Stomach (tissue), 19 donors: ENCODE measurements at places on chromosomes 2 and 18. TPM values are rescaled to one million over a fixed set of nuclear protein-coding genes. Genes with fewer than 3 reads are reported as not detected.

- H3K4me3 ChIP-seq: no peak overlapping the region
- no peak for DNase-seq
- H3K27ac ChIP-seq: no peak overlapping the region
- no peaks in the 10 kb centered on the region for H3K4me1 ChIP-seq
These were observed 6.0 kb upstream of the FAM117B start for GRCh38 chr2:202628646-202629198.

- no peaks in the 10 kb centered on the region for H3K4me1 ChIP-seq
- H3K36me3 ChIP-seq: no peaks in the 10 kb centered on the region
- H3K27me3 ChIP-seq: no peaks in the 10 kb centered on the region
- no peak for DNase-seq
These were observed 248.0 kb downstream of the TMEM182 start for GRCh38 chr2:103009871-103010270.

DNA sequence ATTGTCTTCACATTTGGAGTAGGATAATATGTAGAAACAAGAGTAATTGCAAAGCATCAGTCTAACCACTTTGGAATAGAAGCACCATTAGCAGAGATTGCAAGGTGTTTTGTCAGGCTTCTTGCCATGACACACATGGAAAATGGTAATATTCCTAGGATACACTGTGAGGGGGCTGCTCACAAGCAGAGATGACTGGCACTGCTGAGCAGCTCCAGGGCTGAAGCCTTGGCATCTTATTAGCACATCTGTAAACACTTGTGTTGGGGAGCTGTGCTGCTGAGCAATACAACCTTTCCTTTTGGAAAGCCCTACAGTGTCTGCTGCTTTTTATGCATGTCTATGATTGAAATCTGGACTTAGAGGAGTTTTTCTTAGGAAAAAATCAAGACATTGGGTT, 602.2 kb downstream of the XIRP2 start:
- no peak overlapping the region for H3K27ac ChIP-seq
- no peaks in the 10 kb centered on the region for H3K27me3 ChIP-seq
- H3K36me3 ChIP-seq: no peaks in the 10 kb centered on the region

- H3K27ac ChIP-seq: no peak overlapping the region
- no peak overlapping the region for H3K4me3 ChIP-seq
- peaks cover 71% of the 10 kb centered on the region for H3K4me1 ChIP-seq
- H3K36me3 ChIP-seq: no peaks in the 10 kb centered on the region
- H3K27me3 ChIP-seq: no peaks in the 10 kb centered on the region
- DNase-seq: no peak
These were observed 140.6 kb upstream of the ID2 start for GRCh38 chr2:8541223-8541622.

- H3K4me3 ChIP-seq: no peak overlapping the region
- H3K27me3 ChIP-seq: no peaks in the 10 kb centered on the region
- no peak overlapping the region for H3K27ac ChIP-seq
- H3K36me3 ChIP-seq: no peaks in the 10 kb centered on the region
- H3K4me1 ChIP-seq: no peaks in the 10 kb centered on the region
These were observed 17.8 kb downstream of the NLRC4 start for GRCh38 chr2:32246911-32247310.

DNA sequence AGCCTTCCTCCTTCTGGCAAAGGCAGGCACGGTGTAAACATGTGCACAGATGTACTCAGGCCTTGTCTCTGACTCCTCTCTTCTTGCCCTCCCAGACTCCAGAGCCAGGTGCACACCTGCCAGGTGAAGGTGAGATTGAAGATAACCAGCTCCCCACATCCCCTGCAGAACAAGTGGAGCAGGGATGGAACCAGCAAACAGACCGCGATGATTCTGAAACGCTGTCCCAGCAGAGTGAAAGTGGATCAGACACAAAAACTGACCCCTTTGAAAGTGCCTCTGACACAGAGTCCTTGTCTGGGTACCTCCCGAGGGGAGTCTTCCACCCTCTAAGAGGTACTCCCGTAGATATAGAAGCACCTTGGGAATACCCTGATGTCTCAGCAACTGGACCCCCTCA, 77.2 kb downstream of the ARHGEF4 start:
- DNase-seq: no peak
- H3K4me1 ChIP-seq: no peaks in the 10 kb centered on the region
- H3K27ac ChIP-seq: no peak overlapping the region
- no peak overlapping the region for H3K4me3 ChIP-seq
- H3K36me3 ChIP-seq: no peaks in the 10 kb centered on the region

GRCh38 chr2:8376603-8377410, 305.0 kb upstream of the ID2 start:
- H3K36me3 ChIP-seq: no peaks in the 10 kb centered on the region
- no peaks in the 10 kb centered on the region for H3K27me3 ChIP-seq

DNA sequence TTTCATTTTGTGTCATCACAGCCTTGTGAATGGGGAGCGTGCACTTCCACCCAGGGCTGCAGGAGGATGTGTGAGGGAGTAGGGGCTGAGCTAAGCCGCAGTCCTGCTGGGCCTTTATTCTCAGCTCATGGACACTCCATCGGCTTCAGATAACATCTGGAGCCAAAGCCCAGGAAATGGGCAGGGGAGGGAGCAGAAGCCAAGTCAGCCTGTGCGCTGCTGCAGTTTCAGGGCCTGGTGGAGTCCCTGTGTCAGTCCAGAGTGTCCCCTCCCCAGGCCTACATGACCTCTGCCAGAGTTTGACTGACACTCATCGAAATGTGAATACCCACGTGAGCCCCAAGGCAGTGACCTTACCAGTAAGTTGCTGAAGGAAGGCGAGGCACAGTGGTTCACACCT, 242.2 kb downstream of the LOXHD1 start:
- H3K4me3 ChIP-seq: no peak overlapping the region
- no peak for DNase-seq
- no peak overlapping the region for H3K27ac ChIP-seq
- no peaks in the 10 kb centered on the region for H3K36me3 ChIP-seq
- H3K4me1 ChIP-seq: peaks cover 22% of the 10 kb centered on the region

DNA sequence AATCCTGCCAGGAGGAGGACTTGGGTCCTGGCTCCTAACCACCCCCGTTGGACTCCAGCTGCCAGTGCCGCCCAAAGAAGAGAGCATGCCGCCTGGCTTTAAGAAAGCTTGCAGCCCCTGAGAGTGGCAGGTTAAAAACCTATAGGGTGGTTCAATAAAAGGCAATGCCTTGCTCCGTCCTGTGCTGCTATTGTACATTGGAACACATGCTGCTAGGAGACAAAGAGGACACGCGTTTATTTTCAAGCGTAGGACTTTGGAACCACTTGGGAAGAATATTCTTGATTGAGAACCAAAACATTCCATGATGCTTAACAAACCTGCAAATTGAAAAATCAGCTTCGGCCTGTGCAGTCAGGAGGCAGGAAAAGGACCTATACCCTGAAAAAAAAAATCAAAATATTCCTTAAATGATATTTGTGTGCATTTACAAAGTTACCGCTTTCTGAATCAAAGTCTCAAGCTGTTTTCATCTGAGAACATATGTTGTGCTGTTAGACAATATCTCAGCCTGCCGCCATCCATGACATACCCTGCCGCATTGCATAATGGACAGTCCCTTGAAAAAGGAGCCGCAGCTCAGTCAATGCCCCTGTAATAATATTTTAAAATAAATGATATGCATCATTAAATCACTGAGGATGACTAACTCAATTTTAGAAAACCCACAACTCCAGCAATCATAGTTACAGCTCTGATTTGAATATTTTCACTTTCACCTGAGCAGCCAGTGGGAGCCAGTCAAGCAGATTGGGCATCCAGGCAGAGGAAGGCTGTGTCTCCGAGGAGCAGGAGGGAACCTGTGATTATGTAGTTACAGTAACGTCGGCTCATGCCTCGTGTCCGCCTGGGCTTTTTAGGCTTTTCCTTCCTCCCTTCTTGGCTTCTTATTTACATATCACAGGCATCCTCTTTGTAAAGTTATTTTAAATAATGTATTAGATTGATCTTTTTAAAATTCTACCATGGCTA, 805.6 kb upstream of the FANCL start:
- H3K27me3 ChIP-seq: no peaks in the 10 kb centered on the region
- no peak overlapping the region for H3K4me3 ChIP-seq
- H3K27ac ChIP-seq: no peak overlapping the region
- H3K4me1 ChIP-seq: no peaks in the 10 kb centered on the region
- DNase-seq: no peak

DNA sequence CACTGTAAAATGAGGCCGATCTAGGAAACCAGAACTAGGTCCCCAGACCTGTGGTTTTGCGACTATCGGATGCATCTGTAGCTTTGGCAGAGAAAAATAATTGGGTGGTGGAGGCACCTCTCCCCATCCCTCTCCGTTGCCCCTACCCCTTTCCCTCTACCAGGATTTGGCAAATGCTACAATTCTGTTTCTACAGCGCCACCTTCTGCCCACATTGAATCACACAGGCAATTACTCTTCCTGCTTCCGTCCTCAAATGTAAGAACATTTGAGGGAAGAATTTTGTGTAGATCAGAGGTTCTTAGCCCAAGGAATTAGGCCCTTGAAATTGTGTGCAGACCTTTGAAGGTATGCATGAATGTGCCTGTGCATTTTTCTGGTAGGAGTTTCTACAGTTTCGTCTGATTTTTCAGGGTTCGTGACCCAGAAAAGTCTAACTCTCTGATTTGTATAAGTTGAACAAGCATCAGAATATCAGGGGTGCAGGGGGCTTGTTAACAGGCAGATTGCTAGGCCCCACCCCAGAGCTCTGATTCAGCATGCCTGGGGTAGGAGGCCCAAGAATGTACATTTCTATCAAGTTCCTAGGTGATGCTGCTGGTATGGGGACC, 11.2 kb downstream of the ATP6V1B1 start:
- DNase-seq: peak; percentile 86
- peaks cover 4% of the 10 kb centered on the region for H3K4me1 ChIP-seq
- H3K4me3 ChIP-seq: no peak overlapping the region
- H3K36me3 ChIP-seq: no peaks in the 10 kb centered on the region
- peaks cover 47% of the 10 kb centered on the region for H3K27me3 ChIP-seq

- no peak overlapping the region for H3K27ac ChIP-seq
- peaks cover 8% of the 10 kb centered on the region for H3K4me1 ChIP-seq
- no peak overlapping the region for H3K4me3 ChIP-seq
- peaks cover 24% of the 10 kb centered on the region for H3K36me3 ChIP-seq
- no peaks in the 10 kb centered on the region for H3K27me3 ChIP-seq
These were observed 271.5 kb downstream of the AGAP1 start for GRCh38 chr2:235765181-235765820.

DNA sequence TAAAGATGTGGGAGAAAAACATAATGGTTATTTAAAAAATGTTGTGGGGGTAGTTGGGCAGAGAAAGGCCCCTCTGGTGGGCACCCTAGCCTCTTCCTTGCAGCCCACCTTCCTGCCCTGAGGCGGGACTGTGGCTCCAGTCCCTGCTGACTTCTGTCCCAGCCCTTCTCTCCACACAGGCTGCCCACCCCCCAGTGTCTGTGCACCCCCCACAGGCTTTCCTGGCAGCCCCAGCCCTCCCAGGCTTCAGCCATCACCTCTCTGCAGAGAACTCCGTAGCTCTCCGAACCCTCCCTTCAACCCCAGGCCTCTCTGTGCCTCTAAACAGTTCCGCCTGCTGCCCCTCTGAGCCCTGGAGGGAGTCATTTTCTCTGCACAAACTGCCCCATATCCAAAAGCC, 75.4 kb downstream of the DYSF start:
- H3K4me3 ChIP-seq: no peak overlapping the region
- H3K4me1 ChIP-seq: no peaks in the 10 kb centered on the region
- peaks cover 29% of the 10 kb centered on the region for H3K36me3 ChIP-seq
- H3K27me3 ChIP-seq: peaks cover 6% of the 10 kb centered on the region
- no peak overlapping the region for H3K27ac ChIP-seq

DNA sequence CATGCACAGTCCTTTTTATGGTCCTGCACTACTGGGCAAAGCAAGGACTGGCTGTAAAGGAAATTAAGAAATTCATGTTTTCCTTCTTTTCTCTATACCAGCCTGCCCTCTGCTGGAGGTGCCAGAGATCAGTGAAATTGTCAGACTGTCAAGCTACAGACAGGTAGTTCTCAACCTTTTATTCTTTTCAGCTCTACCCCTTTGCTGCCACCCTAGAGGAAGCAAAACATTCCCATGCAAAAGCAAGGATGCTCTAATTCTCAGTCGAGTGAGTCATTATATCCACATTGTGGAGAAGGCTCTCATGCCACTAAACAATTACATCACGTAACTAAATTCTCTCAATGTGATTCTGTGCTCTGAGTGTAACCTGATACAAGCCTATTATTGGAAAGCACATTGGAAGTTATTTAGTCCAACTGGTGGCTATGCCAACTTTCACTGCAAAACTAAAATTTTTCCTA, 25.0 kb upstream of the RAPGEF4 start:
- no peak overlapping the region for H3K4me3 ChIP-seq
- no peak overlapping the region for H3K27ac ChIP-seq
- H3K4me1 ChIP-seq: no peaks in the 10 kb centered on the region
- H3K27me3 ChIP-seq: peaks cover 6% of the 10 kb centered on the region

DNA sequence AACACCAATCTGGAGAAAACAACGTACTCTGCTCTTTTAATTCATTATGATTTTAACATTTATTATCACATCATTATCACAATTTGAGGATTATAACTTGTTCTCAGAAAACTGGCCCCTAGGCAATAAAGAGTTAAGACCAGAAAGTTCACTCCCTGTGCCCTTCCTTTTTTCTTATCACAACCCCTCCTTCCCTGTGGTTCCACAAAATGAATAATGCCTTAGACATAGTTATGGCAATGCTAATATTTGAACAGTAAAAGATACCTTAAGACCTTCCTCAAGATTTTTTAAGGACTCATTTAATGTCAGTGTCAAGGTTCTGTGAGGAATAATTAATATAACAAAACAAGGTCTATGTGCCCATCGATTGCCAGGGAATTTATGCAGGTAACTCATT, 596.2 kb downstream of the ARHGAP15 start:
- H3K4me1 ChIP-seq: no peaks in the 10 kb centered on the region
- no peak for DNase-seq
- no peaks in the 10 kb centered on the region for H3K27me3 ChIP-seq
- no peak overlapping the region for H3K27ac ChIP-seq
- H3K4me3 ChIP-seq: no peak overlapping the region

DNA sequence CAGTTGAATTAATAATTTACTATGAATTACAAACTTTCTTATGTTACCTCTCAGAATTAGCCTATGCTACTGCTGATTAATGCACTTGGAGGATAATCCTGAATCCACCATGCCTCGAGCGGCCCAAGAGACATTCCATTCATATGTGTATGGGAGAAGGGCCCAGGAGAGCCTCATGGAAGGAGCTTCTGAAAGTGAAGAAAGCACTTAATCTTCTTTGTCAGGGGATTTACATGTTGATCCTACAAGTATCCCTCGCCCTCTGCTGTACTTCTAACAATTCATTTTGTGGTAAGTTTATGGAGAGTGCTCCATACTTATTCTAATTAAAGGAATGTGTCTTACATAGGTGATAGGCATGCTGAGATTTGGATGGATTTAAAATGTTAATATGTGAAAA, 1189.1 kb upstream of the NXPH2 start:
- no peak for DNase-seq
- H3K4me3 ChIP-seq: no peak overlapping the region
- no peaks in the 10 kb centered on the region for H3K4me1 ChIP-seq
- H3K27me3 ChIP-seq: no peaks in the 10 kb centered on the region
- no peaks in the 10 kb centered on the region for H3K36me3 ChIP-seq

The STPG4 gene
- not detected for total RNA-seq

The GPR45 gene
- total RNA-seq: not detected

The TCF7L1 gene
- not detected for total RNA-seq

The DGUOK gene
- 6.7 TPM for total RNA-seq

The ZAP70 gene
- 4.8 TPM for total RNA-seq

The RGPD3 gene
- not detected for total RNA-seq
